ENCODE measurements at places on chromosomes 5 and 9.

DNA sequence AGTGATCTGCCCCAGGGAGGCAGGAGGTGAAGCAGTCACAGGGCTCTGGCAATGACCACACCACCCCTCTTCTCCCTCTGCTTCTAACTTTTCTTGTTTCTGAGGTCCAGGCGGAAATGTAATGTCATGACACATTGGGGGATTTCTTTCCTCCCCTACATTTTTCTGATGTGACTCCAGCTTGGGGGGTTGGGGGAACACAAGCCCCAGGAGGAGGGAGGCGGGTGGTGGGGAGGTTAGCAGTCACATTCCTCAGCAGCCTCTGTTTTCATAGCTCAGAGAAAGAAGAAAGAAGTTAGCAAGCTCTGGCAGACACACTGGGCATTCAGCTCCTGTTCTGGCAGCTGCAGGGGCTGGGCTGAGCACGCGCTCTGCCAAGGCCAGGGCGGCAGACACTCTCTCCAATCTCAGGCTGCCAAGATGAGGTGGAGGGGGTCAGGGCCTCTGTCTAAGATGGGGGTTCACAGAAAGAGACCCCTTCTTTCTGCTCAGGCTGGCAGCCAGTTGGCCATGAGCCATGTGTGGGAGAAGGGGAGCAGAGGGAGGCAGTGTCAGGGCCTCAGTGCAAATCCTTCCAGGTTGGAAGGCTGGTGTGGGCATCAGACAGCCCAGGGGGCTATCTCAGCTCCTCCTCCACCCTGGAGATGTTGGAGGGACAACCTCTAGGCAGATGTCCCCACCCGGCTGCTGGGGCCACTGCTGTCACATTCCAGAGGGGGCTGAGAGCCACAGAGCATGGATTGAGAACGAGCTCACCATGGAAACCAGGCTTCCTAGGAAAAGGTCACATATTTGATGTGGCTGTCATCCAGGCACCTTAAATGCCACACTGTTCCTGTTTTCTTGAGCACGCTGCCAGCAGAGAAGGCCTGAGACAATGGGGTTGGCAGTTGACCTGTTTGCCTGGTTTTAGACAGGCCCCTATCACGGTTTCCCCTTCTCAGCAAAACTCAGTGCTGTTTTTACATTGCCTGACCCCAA, 20.1 kb upstream of the PFDN1 start:
- DNase-seq = peak; percentile 89

DNA sequence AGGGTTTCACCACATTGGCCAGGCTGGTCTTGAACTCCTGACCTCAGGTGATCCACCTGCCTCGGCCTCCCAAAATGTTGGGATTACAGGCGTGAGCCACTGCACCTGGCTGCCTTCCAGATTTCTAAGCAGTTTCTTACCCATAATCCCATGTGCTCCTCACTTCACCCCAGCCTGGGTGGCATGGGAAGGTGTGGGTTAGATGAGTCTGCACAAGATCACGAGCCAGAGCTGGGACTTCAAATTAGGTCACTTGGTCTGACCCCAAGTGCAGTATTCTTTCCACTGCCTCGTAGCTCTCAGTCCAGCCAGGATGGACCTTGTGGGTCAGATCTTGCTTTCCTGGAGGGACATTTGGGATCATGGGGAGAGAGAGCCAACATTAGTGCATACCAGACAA, 37.5 kb upstream of the STRBP start:
- DNase-seq = no peak

- DNase-seq = peak; percentile 51
Observed at GRCh38 chr5:134100283-134101091, 14.0 kb upstream of the TCF7 start.

DNA sequence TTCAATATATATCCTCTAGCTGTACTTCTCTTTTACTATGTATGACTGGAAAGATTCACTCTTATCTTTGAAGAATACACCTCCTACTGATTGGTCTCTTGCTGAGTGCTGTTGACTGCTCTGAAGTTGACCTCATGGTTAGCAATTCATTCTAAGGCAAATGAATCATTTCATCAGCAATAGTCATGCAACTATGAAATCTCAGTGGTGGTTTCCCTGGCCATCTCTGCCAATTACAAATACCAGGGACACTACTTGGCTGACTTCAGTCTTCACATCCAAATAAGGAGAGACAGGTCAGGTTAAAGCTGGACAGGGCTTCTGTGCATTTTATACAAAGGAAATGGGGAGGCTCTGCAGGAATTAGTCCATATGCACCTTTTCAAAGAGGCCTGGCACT, 333.5 kb upstream of the ACTBL2 start:
- peak; percentile 97 for DNase-seq

GRCh38 chr9:69871118-69871834, 50.7 kb downstream of the CFAP95 start:
- no peak for DNase-seq

GRCh38 chr5:158153508-158153907, 294.6 kb upstream of the CLINT1 start:
- DNase-seq = no peak
